ENCODE measurements at places on chromosomes 7 and 10.

GRCh38 chr10:9786101-9786500 is 1231.6 kb upstream of the CELF2 start:
- DNase-seq: peak; percentile 50

- no peak for DNase-seq
Measured at GRCh38 chr10:104257235-104257634, 2.5 kb downstream of the GSTO1 start.

DNA sequence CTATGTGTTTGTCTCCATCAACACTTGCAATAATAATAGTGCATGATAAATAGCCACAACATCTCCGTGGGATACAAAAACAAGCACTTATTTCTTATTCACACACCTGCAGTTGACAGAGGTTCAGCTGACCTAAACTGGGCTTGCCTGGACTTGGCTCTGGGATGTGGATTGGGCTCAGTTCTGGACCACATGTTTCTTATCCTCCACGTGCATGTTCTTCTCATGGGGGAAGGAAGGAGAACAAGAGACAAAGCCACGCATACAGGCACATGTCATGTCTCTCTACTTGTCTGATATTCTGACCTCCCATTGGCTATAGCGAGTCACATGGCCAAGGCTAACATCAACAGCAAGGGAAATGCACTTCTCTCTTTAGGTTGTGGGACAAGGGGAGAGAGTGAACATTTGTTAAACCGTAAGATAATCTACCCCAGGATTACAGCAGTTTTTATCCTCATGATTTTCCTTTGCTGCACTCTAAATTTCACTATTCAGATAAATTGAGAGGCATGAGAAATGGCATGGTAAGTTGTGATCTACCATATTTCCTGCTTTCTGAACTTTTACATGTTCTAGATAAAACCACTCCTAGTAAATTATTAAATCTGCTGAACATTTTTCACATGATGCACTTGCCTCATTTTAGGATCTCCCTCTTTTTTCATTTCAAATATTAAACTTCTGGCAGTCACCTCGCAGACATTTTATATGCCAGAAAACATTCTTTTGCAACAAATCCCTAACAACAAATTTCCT is 33.7 kb downstream of the CFAP58 start:
- DNase-seq: no peak

GRCh38 chr10:14552015-14552414 is 221.3 kb upstream of the FRMD4A start:
- DNase-seq: no peak
